GDM1 (cell line): ENCODE measurements at places on chromosomes 1 and 21.
A peak's percentile ranks its signal among the peaks of the same experiment; 100 is the strongest.

DNA sequence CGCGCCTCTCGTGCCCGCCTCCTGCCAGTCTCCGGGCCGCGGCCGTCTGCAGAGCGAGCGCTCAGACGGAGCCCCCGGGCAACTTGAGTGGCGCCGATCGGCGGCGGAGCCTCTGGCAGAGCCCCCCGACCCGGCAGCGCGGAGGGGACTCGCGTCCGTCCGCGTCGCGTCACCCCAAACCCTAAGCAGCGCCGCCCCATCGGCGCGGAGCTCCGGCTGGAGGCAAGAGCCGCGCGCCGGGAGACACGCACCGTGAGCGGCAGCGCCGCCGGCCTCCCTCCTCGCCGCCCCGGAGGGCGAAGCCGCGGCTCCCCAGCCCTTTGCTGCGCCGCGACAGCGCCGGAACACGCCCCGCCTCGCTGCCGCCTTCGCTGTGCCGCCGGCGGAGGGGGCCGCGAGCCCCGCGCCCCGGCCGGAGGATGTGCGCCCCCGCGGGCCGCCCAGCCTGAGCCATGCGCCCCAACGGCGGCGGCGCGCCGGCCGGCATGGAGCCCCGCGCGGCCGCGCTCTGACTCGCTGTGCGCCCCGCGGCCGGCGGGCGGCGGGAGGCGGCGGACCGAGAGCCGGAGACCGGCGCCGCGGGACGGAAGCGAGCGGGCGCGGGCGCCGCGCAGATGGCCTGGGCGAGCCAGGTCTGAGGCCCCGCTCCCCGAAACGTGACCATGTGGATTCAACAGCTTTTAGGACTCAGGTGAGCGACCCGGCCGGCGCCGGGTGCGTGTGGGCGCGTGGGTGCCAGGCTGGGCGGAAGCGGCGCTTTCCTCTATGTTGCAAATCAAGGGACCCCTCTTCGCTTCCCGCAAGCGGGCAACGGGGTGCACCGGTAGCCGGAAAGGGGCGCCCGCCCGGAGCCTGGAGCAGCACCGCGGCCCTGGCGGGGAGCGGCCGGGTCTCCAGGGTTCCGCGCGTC lies 610 bp downstream of the AJAP1 start:
- no peak for DNase-seq

DNA sequence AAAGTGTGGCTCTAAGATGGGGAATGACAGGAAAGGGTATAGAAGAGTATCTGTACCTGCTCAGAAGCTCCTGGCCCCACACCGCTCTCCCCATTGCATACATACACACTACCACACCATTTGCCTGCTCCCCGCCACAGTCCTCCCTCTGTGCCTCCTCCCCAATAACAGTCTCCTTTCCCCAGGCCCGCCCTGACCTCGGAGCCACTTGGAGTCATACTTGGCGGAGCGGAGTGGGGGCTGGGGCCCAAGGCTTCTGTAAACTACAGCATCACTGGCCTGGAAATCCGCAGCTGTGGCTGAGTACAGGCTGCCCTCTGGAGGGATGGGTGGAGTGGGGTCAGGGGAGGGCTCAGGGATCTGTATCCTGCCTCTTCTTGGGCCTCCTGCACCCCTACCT lies 8.6 kb downstream of the SEMA6C start:
- no peak for DNase-seq

- no peak for DNase-seq
Observed at GRCh38 chr21:45892916-45893739, 88.4 kb upstream of the COL6A1 start.

DNA sequence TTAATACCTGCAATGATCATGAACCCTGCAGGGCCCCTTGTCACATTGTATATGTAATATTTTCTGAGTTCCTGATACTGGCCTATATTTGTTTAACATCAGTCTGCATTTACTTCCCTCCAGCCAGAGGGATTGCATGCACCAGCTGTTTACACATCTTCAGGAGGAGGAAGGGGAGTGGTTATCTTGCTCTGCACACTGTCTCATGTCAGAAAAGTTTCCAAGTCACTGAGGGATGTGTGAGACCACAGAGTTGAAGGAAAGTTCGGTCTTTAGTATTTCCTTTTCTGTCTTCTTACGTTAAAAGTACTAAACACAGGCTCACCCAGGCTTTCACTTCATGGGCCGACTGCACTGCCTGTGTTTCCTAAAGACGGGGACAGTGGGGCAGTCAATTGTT lies 574.1 kb downstream of the LMO4 start:
- peak; percentile 90 for DNase-seq

DNA sequence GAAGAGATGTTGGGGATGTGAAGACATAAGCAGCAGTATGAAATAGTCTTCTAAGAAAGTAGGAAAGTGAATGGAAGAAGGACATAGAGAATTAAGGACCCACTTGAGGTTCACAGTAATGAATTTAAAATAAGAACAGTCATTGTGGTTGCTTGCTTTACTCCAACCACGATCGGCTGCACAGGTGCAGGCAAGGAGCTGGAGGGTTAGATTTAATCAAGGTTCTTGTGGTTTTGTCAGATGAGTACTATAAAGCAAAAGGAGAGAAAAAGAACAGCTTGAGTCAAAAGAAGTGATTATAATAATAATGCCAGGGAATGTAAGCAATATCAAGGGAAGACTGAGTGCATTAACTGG lies 46.1 kb upstream of the RBM34 start:
- no peak for DNase-seq

- DNase-seq, result no peak
Observed at GRCh38 chr1:186575348-186575747, 104.9 kb downstream of the PTGS2 start.

DNA sequence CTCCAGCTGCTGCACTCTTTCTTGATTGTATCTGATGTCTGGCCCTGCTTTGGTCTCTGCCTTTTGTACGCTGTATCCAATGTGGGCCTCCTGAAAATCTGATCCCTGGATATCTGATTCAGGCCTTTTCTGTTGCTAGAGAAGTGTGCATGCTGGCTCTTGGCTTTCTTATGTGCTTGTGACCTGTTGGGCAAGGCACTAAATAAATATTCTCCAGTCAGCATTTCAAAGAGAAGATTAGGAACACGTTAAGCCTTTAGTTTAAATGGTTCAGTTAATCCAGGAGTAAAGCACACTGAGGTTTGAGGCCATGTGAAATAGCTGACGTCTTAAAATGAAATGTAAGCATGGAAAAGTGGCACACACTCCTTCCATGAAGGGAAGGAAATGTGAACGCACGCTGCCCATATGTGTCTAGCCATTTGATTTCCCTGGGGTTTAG lies 9.3 kb upstream of the F3 start:
- DNase-seq, result no peak

GRCh38 chr21:36697851-36698384 lies 997 bp upstream of the SIM2 start:
- DNase-seq, result no peak

- DNase-seq, result no peak
Observed at GRCh38 chr1:30971496-30971895, 62.9 kb upstream of the SDC3 start.

GRCh38 chr1:193729429-193729828 lies 543.0 kb upstream of the B3GALT2 start:
- no peak for DNase-seq

GRCh38 chr1:156281281-156281680 lies 1.3 kb downstream of the SMG5 start:
- no peak for DNase-seq

GRCh38 chr1:164659621-164660411 lies 100.8 kb downstream of the PBX1 start:
- DNase-seq, result no peak
